ENCODE measurements at places on chromosomes 12 and 14.

- no peak for DNase-seq
Observed at GRCh38 chr12:51217133-51217967, 512 bp downstream of the POU6F1 start.

GRCh38 chr12:102961466-102961855, 4.0 kb downstream of the ASCL1 start:
- no peak for DNase-seq

GRCh38 chr12:47391566-47391965, 311.8 kb upstream of the AMIGO2 start:
- no peak for DNase-seq

GRCh38 chr14:61462566-61463193, 141.3 kb downstream of the PRKCH start:
- no peak for DNase-seq

All from caudate nucleus (tissue), 63 donors.